ENCODE measurements at places on chromosomes 16 and 17.

- DNase-seq: no peak
These were observed 695 bp upstream of the TMEM204 start for GRCh38 chr16:1532771-1533170.

GRCh38 chr16:24552705-24553246 is 13.4 kb downstream of the RBBP6 start:
- DNase-seq: no peak

DNA sequence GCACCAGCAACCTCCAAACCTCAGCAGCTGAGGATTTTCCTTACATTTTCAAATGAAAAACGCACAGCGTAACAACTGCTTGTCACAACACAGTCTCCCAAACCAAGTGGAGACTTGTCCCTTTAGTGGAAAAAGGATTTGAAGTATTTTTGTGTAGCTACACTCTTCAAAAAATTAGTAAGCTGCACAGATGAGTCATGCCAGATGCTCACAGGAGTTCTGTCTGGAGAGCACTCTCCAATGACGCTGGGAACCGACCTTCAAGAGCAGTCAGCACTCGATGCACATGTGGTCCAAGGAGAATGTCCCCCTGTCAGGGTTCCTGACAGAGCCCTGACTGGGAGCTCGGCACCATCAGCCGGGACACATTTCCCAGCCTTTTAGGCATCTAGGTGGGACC is 39.8 kb downstream of the MAP1LC3B start:
- DNase-seq: no peak

GRCh38 chr16:684071-684794 is at the start of gene JMJD8:
TSS of gene JMJD8 (minus strand) at chr16:684334. CDS start at chr16:684319, 15 bp downstream.
- peak; percentile 71 for DNase-seq

DNA sequence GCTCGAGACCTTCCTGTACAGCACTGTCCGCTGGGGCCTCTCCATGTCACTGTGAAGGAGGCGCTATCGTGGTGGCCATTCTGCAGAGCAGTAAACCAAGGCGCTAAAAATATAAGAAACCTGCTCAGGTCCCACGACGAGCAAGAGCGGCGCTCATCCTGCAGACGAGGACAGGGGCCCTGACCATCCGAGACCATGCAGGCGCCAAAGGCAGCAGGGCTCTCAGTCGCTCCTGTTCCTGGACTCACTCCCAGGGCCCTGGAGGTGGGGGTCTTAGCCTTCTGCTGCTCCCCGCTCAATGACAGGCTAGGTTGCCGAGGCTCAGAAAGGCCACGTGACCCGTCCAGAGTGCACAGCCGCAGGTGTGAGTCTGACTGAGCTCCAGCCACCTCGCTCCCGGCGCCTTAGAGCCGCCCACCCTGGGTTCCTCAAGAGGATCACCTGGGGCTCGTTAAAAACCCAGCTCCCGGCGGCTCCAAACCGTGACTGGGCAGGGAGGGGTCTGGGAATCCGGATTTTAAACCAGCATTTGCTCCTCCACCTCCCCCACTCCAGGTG is 509 bp upstream of the ATP2C2 start:
- no peak for DNase-seq

DNA sequence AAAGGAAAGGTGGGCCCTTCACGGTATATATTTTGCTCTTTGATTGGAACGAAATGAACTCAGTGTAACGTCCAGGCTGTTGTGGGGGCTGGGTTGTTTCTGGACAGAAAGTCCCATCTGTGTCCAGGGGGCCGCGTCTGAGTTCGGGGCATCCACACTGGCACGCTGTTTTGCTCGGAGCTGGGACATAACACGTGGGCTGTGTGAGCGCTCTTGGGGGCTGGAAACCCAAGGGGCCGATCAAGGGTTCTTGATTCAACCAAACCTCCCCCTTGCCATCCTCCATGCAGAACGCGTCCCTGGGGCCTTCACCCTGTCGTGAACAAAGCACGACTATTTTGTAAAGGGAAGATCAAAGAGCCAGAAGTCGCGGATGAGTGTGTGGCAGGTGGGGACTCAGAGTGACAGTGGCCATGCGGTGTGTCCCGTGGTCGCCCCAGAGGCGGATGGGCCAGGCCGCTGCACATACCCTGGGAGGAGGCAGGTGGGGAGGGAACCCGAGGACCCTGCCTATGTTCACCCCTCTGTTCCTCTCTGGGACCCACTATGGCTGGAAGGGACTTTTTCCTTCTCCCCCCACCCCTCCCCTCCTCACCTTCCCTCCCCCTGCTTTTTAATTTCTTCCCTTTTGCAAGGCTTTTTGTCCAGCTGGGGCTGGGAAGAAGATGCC is 387.2 kb downstream of the SEC14L1 start:
- no peak for DNase-seq

Data from esophagus squamous epithelium (tissue), 5 donors.